Left colon (tissue), 2 donors: ENCODE measurements at places on chromosomes 12 and 14.

GRCh38 chr12:56258820-56259183 lies 618 bp upstream of the ANKRD52 start:
- no peak for DNase-seq

- peak; percentile 56 for DNase-seq
These were observed 13.6 kb upstream of the GPR68 start for GRCh38 chr14:91258011-91258618.

- no peak for DNase-seq
These were observed 168.3 kb downstream of the NEDD1 start for GRCh38 chr12:97075161-97075933.

GRCh38 chr12:105329926-105330282 lies 587 bp upstream of the C12orf75 start:
- DNase-seq: no peak

- DNase-seq: no peak
These were observed 12.8 kb downstream of the SLC4A8 start for GRCh38 chr12:51437431-51437830.

DNA sequence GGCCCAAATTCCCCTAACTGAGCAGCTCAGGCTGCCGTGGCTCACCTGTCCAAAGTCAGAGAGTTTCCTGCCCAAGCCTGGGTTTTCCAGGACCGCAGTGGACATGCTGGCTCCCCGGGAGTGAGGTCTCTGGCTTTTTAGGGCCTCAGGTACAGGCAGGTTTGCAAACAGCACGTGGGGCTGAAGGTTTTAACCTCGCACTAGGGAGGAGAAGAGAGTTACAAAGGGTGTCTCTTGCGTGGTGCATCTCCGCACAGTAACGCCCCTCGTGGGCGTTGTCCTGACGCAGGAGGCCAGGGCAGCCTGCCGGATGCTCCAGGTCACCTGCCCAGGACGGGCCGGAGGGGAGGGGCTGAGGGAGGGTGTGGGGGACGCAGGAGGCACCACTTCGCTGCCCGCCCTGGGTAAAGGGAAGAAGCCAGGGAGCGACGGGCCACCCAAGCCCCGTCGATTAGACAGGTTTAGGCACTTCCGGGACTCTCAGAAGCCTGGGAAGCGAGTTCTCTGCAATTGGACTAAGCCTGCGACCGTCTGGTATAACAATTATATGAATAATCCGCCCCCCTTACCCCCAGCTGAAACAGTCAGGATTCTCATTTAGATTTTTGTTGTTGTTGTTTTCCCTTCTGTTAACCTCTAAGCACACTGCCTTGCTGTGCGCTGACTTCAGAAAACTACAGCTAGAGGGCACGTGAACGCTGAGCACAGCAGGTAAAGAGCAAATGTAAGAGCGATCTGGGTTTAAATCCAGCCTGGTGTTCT lies at the start of gene PAH:
PAH (minus strand) TSS at position 219 of the 762 bp plus-strand sequence; CDS start at position 105, 114 bp downstream.
- peak; percentile 30 for DNase-seq

DNA sequence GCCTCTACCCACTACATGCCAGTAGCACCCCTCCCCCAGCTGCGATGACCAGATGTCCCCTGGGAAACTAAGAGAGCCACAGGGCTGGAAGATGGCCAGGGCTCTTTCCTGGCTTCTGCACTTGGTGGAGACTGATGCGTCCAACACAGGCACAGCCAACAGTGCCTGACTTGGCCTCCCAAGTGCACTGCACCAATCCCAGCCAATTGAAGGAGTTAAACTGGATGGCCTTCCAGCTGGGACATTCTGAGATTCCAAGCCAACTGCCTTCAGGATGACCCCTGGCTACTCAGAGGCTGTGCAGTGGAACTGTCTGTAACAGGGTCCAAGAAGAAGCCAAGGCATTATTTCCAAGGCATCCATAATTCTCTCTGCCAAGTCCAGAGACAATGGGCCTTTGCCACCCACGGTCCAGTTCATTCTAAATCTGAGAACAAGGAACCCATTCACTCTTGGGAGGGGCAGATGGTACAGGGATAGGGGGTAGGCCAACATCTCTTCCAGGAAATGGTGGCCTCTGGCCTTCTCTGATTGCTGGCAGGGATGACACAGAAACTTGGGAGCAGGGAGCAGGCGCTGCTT lies 35.2 kb downstream of the PRIMA1 start:
- no peak for DNase-seq

GRCh38 chr12:131586761-131587160 lies 124.1 kb upstream of the SFSWAP start:
- DNase-seq: no peak

DNA sequence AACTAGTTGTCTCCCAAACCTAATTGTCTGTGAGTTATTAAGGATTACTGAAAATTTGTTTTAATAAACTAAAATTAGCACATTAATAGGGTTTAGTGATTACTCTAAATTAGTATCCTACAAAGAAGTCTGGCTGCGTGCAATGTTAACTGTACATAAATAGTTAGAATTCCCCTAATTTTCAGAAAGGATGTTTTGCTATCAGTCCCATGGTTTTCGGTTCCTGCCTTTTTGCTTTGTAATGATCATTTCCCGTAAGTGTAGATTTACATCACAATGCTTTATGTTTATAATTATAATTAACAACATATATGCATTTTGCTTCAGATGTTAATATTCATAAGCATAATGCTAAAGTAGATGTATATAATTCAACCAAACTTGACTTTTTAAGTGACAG lies 19.8 kb upstream of the LYZ start:
- DNase-seq: no peak

GRCh38 chr12:124381456-124382296 lies 86.8 kb downstream of the RFLNA start:
- peak; percentile 94 for DNase-seq

DNA sequence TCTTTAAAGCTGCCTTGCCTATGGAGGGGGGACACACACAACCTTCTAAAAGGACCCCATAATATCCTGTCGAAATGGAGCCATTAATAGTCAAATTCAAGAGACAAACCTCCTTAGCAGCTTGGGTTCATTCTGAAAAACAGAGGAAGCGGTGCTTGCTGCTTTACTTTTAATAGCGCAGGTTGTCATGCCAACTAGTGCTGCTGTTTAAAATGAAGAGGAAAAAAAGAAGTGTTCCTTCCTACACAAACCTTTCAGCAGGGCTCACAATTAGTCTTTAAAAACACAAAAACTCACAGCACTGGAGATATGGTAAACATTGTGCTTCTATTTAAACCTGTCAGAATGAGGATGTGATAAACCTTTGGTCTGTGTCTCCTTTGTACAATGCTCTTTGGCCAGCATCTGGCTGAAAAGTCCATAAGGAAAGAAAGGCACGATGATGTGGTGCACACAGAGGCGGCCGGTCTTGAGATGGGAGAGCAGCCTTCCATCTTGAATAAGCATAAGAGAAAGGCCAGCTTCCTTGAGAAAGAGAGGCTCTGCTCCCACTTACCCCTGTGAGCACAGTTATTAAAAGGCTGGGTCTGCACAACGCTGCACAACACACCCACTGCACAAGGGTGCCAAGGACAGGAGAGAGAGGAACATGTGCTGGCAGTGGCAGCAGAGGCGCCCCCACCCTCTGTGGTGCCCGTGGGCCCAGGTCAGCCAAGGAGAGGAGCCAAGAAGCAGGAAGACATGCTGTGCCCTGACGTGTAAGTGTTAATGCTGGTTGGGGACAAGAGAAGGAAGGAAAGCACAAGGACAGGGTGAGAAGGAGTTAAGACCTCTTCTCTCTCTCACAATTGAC lies 144.6 kb downstream of the TTC7B start:
- no peak for DNase-seq

DNA sequence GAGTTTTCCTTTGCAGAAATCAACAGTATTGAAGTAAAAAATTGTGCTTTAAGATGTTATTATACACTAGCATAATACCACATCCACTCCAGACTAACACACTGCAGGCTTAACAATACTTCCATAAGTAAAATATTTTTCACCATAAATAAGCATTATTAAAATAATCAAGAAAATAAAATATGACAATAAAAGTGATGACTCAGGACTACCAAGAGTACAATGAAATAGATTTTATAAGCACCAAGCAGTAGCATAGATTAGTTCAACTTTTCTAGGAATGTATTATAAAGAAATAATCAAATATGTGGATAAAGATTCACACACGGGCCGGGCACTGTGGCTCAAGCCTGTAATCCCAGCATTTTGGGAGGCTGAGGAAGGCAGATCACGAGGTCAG lies 40.4 kb upstream of the MTHFD1 start:
- DNase-seq: no peak

DNA sequence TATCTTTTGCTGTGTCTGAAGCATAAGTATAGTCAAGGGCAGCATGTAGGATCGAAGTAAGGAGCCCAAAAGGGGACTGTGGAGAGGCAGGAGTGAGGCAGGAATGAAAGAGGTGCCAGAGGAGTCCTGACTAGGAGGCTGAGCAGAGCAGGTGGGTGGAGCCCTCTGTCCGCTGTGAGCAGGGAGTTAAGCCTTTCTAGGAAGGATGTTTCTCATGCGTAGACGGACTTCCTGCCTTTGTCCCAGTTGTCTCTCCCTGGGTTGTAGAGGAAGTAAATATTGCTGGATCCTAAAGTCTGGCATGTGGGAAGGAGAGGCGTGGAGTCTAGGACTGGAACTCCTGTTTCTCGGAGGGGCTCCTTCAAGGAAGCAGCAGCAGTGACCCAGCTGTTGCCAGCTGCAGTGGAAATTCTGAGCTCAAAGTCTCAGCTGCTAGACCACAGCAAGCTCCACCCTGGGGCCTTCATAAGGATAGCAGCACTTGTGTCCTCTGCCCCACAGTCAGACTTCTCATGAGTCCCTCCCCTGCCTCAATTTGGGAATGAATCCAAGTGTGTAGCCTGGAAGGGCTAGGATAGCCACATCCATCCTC lies 44.0 kb downstream of the RBMS2 start:
- peak; percentile 82 for DNase-seq

DNA sequence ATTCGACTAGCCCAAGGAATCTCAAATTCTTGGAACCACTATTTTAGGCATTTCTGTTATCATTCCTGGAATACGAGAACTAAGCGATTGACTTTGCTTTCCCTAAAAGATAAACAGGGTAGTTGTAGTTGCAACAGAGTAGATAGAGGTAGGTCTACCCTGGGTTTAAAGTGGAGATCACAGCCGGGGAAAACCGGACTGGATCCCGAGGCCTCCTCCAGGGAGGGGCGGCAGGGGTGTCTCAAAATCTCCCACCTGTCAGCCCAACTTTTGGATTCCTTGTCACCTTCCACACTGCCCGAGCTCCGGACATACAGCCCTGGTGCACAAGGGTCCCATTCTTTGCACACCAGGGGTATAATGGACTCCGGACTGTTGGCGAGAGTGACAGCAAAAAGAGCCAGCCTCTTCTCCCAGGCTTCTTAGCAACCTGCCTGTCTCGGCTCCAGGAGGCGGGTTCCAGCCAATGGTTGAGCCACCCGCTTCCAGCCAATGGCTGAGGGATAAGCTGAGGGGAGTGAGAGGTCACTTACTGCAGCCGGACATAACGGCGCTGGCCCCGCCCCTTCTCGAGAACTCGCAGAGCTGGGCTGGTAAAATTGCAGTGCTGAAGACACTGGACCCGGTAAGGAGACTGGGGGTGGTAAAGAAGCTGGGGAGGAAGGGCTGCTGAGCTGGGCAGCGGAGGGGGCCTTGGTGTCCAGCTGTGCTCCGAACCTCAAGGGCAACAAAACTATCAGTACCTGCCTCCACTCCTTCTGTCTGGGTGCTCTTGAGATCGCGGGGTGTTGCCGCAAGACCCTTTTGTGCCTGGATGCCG lies at the start of gene SUOX:
SUOX (plus strand) TSS at position 562 of the 820 bp plus-strand sequence. CDS start 4,946 bp downstream, outside the sequence.
- peak; percentile 95 for DNase-seq

- peak; percentile 94 for DNase-seq
These were observed 5.9 kb upstream of the RNU7-1 start for GRCh38 chr12:6937481-6938352.

DNA sequence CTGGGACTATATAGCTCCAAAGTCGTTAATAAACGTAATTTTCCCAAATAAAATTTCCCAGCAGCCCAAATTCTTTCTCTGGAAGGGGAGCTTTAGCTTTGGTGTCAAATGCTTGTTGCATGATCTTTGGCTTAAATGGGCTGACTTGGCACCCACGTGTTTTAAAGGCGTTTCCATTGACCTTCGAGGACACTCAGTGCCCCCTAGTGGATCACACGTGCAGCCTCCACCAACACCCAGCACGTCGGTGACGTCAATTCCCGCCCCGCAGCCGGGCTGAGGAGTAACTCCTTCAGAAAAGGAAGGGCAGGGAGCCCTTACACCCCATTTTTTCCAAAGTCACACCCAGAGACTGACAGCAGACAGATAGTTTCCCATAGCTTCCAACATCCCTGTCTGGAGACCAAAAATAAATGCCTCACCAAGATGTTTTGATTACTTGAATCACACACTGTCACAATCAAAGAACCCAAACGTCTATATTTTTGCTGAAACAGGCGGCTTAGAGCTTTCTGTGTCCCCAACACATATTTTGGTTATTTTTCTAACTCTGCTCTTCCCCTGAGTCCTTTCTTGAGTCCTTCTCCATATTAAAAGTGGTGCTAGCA lies 707.9 kb downstream of the AACS start:
- peak; percentile 5 for DNase-seq

- no peak for DNase-seq
These were observed 266.4 kb downstream of the NAV3 start for GRCh38 chr12:78096909-78097597.

- DNase-seq: no peak
These were observed 503.7 kb downstream of the SLC6A15 start for GRCh38 chr12:84408936-84409335.

GRCh38 chr12:120658286-120659150 lies 18.1 kb downstream of the CABP1 start:
- DNase-seq: no peak
